GM10248 (cell line): ENCODE measurements at places on chromosomes 1 and 21.

DNA sequence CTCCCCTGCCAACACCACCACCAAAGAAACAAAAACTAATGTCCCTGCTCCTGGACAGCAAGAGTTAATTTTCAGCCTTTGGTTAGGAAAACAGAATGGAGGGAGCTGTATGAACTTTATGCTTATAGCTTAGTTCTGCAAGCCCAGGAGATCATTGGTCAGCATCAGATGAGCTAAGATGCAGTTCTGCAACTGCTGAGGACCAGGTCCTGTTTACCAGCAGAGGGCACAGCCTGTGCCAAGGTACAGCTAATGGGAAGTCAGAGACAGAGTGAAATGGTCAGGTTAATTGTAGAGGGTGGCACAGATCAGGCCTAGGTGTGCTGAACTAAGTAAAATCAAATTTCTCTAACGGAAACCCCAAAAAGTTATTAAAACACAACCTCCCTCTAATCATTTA lies 161.3 kb downstream of the ROR1 start:
- DNase-seq = no peak

GRCh38 chr1:22131875-22132486 lies 10.9 kb downstream of the WNT4 start:
- peak; percentile 86 for DNase-seq

DNA sequence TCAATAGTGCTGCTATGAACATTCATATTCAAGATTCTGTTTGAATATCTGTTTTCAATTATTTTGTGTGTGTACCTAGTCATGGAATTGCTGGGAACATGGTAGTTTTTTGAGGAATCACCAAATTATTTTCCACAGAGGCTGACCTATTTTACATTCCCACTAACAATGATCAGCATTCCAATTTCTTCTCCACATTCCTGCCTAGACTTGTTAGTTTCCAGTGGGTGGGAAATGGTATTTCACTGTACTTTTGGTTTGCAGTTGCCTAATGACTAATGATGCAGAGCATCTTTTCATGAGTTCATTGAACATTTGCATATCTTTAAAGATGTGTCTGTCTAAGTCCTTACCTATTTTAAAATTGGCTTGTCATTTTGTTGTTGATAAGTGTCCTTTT lies 1182.6 kb upstream of the B3GALT2 start:
- no peak for DNase-seq

DNA sequence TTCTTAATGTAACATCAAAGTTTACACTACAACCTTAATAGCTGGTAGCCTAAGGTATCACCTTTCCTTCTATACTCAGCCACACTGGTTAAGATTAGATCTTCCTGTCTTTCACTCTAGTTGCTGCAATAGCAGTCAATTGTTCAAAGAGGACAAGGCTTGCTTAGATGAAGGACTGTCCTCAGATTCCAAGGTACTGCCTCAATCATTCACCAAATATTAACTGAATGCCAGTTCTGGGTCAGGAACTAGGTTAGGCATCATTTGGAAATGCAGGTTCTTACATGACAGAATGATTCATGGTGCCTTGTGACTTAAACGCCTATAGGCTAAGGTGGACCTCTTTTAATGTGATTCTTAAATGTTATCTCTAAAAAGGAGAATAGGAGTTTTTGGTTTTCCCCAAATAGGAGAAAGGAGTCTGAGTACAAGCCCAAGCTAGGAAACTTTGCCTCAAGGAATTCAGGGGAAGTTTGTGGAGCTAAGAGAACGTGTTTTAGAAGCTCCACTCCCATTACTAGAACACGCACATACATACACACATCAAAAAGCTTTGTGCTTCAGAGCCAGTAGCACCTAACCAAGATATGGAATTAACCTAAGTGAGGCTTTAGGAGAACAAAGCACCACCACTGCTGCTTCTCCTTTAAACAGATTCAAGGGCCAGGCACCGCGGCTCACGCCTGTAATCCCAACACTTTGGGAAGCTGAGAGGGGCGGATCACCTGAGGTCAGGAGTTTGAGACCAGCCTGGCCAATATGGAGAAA lies 8.5 kb upstream of the WDR47 start:
- DNase-seq = no peak
